ENCODE measurements at places on chromosomes 1 and 21.

GRCh38 chr1:244826712-244827111, 8.7 kb upstream of the COX20 start:
- no peak for DNase-seq

GRCh38 chr1:24514946-24515345, 12.3 kb downstream of the RCAN3 start:
- DNase-seq: no peak

DNA sequence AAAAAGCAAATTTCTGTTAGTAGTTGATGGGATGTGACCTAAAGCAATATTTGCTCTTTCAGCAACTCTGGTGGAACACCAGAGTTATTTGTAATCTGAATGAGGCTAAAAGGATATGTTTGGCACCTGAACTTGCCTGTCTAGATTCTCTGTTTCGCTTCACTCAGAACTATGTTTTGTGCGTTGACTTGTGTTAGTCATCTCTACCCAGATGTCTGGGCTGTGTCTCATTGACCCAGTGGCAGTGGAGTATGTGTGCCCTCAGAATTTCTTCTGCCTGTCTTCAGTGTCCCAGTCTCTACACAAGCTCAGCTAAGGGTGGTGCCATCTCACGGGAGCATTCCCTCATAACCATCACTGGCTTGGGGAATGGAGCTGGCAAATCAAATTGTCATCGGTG, 13.9 kb downstream of the KCNK1 start:
- DNase-seq: no peak

DNA sequence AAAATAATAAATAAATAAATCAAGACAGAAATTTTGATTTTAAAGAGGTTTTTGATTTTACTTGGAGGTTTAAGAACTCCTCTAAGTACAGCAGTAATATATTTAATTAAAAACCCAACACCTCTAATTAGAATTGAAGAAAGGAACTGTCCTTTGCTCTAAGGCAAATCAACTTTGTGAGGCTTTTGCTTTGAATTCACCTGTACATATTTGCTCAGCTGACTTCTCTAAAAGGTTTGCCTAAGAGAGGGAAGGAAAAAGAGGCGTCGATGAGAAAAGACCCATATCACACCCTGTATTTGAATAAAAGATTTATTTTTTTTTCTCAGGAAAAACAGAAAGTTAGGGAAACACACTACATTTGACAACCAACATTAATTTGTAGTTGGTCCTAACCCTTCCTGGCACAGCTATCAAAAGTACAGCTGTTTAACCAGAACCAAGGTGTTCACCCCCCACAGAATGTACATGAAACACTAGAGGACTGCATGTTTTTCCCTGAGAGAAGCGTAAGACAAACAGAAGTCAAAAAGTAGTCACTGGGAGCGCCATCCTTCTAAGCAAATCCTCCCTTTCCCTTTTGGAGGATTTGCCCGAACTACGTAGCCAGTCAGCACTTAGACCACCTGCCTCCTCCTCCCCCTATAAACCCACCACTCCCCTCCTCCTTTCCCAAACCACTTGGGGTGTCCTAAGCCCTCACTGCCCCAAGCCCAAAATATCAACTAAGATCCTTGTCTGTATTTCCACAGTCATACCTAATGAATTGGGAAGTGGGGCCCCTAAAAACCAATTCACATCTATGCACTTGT, 4.9 kb downstream of the MCL1 start:
- no peak for DNase-seq

DNA sequence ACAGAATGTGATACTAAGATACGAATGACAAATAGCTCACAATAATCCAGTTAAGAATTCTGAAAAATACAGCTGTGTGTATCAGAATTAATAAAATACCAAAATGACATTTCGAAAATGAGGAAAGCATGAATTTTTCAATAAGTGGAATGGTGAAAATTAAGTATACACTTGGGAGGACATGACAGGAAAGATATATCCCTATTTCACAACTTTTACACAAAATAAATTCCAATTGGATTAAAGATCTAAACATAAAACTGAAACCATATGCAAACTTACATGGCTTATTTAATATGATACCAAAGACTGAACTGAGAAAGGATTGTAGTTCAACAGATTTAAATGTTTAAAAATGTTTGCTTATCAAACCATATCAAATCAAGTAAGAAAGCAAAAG, 510.4 kb upstream of the ADAMTS5 start:
- DNase-seq: no peak

- no peak for DNase-seq
Observed at GRCh38 chr1:225446981-225447615, 19.3 kb upstream of the LBR start.

- no peak for DNase-seq
Observed at GRCh38 chr1:20632386-20632785, 872 bp upstream of the PINK1 start.

DNA sequence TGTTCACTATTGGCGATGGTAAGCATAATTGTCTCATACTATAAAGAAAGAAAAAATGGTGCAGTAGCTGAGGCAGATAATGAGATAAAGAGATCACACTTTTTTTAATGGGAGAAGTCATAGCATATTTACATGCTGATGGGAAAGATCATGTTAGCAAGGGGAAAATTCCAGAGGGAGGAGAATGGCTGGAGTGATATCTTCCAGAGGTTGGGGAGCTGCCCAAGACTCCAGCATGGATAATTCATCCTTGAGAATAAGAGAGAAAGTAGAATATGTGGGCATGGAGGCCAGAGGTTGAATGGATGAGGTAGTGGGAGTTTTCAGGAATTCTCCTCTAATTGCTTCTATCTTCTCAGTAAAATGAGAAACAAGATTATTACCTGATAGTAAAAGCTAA, 45.8 kb upstream of the RGS1 start:
- no peak for DNase-seq

- no peak for DNase-seq
Observed at GRCh38 chr1:20507248-20507563, 745 bp downstream of the MUL1 start.

DNA sequence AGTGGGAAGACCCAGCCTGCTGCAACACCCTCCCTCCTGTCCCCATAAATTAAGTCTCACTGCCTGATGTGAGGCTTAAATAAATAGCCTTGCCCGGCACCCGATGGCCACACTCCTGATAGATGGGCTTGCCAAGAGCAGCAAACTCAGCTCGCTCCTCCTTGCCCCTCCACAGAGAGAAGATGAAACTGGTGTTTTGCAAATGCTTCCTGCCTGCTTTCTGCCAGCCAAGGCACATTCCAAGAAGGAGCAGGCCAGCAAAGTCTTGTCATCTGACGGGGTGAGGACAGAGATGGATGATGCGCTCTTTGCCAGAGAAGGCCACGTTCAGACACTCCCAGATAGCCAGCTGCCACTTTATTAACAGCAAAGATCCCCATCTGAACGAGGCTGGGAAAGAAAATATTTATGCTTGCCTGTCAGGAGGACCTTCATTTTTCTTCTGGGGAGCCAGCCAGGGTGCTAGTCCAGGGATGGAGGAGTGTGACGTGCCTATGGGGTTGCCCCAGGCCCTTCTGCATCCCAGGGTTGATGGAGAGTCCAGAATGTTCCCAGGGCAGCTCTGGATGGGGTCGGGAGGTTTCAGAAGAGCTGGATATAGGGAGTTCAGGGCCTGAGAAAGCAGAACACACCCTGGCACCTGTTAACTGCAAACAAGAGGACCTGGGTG, 265.4 kb downstream of the FOXD2 start:
- DNase-seq: no peak

DNA sequence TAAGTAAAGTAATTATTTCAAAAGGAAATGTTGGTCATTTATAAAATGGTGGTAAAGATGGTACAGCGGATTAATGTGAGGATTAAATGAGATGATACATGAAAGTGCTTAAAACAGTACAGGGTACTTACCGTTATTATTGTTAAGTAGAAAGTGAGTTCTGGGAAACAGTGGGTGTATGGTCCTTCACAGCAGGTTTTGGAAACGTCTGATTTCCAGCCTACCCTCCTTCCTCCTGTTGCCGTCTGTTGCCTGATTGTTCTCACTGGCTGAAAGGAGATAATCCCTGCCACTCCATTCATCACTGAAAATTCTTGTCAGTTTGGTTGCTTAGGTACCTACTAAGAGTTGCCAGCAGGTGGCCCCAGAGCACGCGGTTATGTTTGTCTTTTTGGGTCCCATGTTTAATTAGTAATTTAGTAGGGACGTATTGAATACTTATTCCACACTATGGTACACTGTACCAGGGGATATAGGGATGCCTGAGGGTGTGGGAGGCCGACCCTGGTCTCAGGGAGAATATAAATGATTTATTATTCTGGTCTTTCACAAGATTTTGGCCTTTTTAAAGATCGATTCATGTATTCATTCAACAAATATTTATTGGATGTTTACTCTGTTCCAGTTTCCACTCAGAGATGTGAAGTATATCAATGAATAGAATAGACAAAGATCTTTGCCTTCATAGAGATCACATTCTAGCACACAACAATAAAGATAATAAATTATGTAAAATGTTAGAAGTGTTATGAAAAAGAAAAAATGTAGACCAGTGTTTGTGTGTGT, 30.8 kb upstream of the RPTN start:
- no peak for DNase-seq

GRCh38 chr1:213988507-213989001, 781 bp downstream of the PROX1 start:
- no peak for DNase-seq

DNA sequence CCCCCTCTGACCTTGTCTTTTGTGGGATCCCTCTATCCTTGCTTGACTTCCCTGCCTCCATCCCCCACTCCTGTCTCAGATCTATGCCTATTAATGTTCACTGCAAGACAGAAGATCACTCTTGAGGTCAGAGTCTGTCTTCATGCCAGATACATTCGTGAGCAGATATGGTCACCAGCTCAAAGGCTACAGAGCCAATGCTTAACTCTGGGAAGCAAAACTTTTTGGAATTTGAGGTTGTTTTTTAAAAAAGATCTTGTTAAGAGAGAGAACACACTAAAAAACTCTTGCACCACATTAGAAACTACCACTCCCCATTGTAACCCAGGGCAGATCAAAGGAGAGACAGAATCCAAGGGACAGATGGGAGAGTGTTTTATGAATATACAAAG, 17.1 kb upstream of the A3GALT2 start:
- no peak for DNase-seq

GRCh38 chr21:36330904-36331303, 10.9 kb downstream of the MORC3 start:
- DNase-seq: no peak

GRCh38 chr1:26771643-26772321, 16.0 kb upstream of the PIGV start:
- no peak for DNase-seq

GRCh38 chr1:37704966-37705365, 12.7 kb downstream of the CDCA8 start:
- no peak for DNase-seq

GRCh38 chr1:89904219-89904980, 83.6 kb downstream of the LRRC8D start:
- DNase-seq: no peak

DNA sequence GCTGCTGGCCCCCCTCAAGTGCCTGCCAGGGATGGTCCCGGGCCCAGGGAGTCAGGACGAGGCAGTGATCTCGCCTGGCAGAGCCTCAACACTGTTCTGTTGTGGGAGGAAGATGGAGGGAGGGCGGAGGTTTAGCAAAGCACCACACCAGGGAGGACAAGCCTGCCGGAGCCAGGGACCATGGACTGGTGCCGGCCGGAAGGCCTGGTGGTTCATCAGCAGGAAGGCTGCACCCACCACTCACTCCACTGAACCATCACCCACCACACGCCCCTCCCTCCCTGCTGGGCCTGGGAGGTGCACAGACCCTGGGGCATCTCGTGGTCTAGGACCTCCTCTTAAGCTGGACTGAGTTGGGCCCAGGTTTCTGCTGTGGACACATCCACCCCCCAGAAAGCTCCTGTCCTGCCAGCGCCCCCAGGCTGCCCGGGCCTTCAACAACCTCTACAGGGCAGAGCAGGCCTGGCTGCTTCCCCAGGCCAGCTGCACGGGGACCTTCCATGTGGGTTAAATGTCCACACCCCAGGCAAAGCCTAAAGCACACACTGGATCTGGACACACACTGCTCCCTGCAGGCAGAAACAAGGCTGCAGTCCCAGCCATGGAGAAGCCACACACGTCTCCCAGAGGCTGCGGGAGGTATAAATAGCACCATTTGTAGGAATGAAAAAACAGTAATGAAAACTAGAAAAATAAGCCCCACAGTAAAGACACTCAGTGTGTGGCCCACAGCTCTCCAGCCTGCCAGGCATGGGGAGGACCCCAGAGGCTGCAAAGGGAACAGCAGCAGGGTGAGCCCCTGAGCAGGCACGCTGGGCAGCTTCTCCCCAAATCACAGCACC, 10.4 kb upstream of the TMEM240 start:
- DNase-seq: no peak

DNA sequence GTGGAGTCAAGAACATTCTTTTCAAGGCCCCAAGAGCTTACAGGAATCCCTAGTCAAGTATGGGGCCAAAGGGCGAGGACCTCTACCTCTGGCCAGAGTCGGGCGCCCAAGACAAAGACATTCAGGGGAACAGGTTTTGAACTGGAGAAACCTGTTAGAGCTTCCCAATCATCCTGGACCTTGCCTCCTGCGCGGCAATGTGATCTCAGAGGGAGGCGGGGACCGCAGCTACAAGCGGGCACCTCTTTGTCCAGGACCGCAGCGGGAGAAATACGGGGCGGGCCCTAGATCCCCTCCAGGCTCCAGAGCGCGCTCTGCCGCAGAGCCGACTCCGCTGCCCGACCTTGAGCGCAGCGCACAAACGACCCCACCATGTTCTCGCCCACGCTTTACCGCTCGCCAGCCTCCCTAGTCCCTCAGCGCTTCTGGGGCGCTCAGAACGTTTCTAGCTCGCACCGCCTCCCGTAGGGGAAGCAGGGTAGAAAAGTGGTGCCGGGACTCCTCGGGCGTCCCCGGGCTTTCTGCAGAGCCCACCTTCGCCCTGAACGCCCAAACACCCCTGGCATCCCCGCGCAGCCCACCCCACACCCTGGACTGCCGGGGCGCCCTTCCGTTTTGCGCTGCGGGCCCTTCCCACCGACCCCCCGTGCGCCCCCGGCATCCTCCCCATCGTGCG, 28.1 kb downstream of the RABIF start:
- DNase-seq: no peak

DNA sequence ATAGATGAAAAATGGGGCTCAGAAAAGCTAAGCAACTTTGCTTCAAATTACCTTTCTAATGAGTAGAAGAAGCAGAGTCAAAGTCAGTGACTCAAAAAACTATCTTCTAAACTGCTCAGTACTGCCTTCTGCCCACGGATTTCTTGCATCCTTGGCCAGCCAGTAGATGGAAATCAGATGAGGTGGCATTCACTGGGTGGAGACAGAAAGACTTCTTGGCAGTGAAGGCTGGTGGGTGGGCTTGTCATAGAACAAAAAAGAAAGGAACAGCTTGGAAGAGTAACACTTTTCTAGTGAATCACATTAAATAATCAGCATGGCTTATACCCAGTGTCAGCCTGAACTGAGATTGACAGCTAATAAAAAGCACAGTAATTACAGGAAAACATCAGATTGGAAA, 170.7 kb downstream of the ST6GALNAC5 start:
- DNase-seq: no peak

GRCh38 chr21:21384977-21385376, 386.8 kb downstream of the NCAM2 start:
- DNase-seq: no peak
